ENCODE measurements at places on chromosomes 5 and 9.

GRCh38 chr9:75713335-75713734, 177.1 kb upstream of the PCSK5 start:
- no peak for DNase-seq

DNA sequence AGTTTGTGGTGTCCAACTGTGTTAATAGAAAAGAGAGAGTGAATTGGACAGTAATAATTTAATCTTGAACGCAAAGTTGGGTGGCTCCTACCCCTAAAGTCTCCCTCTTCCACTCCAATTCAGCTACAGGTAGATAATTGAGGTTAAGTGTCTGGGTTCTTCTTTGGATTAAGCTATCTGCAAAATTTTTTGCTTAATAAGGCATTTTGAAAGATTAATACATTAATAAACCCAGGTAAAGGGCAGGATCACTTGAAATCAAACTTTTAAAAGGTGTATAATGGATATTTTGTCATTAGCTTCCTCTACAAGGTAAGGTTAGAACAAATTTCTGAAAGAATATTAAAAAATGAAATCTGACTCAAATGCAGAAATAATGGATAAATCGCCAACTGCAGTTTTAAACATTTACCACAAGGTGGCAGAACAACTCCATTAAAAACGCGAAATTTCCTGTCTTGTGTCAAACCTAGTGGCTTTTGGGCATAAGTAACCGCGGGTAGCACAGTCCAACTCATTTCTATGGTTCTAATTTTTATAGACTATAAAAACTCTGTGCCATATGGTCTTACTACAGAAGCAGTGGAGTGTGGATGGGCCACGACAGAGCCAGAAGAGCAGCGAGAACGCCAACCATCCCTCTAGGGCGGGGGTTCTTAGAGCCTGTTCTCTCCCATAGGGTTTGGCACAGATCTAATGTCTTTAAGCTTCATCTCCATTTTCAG, 276.5 kb downstream of the ARHGEF28 start:
- no peak for DNase-seq

DNA sequence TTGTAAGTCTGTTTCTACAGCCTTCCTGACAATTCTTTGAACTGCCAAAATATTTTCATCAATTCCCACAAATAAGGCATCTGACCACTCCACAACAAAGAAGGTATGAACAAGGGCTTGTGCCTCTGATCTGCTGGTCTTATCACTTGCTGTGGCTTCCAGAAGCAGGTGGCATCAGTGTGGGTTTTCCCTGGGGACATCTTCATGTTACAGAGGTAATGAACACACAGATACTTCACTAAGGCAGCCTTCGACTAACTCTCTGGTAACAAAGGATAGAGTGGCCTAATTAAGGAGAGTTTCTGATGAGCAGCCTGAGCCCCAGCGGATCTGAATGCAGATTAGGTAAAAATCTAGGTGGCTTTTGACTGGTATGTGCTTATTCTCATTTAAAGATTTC, 15.2 kb upstream of the ERAP2 start:
- no peak for DNase-seq

DNA sequence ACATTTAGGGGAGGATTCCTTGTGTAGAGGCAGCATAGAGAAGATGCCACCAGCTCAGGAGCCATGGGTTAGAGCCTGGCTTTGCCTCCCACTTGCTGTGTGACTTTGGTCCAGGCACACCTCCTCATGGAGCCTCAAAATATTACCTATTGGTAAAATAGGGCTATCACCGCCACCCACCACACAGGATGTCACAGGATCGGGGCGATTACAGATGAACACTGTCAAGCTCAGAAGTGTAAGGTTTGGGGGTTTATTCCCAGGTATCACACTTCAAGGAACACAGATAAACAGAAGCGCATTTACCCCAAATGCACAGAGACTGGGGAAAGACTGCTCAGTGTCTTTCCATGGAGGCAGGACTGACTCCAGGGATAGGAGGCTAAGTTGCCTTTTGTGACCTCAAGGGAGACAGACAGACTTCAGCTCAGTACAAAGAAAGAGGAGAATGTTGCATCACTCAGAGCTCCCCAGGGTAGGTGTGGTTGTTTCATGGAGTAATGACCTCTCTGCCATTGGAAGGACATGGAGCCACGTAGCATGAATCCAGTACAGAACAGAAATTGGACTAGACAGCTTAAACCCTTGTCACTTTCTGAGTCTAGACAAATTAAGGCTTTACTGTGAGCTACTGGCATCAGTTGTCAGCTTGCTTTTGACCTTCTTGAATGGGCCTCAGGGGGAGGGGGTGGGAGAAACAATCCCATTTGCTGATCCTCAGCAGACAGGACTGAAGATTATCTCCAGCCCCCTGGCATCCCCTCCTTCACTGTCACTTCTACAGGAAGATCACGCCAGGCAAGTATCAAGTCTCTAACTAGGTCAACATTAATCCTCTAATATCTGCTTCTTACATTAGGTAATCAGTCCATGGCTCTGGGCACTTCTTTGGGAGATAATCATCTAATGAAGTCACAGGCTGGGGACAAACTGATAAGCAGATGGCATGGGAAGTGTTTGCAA, 6.5 kb downstream of the TRAF1 start:
- no peak for DNase-seq

DNA sequence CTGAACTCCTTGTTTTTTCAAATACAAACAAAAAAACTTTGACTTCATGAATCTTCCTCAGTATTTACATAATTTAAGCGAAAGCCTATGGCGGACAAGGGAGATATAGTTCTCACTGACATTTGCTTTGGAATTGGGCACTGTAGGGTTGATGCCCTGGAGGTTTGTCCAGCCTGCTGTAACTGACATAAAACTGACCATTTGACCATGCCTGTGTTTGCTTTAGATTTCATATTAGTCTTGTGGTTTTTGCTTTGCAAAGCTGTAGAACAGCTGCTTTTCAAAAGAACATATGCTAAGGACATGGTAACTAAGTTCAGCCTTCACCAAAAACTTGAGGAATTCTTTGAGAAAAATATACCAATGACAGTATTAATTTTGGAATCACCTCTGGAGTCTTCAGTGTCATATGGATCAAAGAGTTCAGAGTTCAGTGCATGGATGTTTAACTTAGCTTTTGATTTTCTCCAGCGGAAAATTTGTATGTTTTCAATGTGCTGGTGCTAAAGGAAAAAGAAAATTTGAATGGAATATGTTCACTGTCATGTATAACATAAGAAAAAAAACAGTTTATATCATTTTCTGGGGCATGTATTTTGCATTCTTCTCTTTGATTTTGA, 1013.1 kb downstream of the NR2F1-AS1 start:
- no peak for DNase-seq

DNA sequence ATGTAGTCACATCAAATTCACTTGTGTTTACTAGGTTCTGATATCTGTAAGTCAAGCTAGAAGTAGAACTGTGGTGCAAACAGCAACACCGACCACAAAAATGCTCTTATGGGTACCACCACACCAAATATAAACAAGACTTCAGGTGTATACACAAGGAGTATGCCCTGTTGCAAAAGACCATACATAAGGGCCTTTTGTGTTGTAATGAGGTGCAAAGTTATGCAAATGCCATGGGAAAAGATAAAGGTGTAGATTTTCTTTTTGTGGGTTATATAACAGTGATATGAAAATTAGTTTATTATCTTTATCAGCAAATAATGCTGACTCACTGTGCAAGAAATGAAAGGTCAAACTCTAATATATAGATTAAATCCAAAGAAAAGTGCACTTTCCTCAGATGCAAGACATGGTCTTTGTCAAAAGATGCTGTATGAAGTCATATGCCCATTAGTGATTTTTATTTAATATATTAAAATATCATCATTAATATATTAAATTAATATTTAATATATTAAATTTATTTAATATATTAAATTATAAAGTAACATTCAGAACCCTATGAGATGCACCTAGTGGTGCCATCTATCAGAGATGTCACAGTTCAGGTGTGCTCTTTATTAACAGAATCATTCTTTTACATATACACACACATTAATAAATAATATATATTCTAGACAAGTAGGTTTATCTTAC, 26.7 kb upstream of the ALDH1A1 start:
- DNase-seq, result no peak

GRCh38 chr5:18197734-18198133, 563.5 kb downstream of the TAF11L14 start:
- no peak for DNase-seq

- no peak for DNase-seq
Measured at GRCh38 chr5:8098081-8098480, 229.1 kb downstream of the MTRR start.

- DNase-seq, result no peak
Measured at GRCh38 chr5:177496070-177496726, 1.2 kb downstream of the PDLIM7 start.

- no peak for DNase-seq
Measured at GRCh38 chr5:160423099-160423498, 1.4 kb downstream of the PTTG1 start.

- no peak for DNase-seq
Measured at GRCh38 chr5:126516133-126516532, 78.9 kb downstream of the ALDH7A1 start.

DNA sequence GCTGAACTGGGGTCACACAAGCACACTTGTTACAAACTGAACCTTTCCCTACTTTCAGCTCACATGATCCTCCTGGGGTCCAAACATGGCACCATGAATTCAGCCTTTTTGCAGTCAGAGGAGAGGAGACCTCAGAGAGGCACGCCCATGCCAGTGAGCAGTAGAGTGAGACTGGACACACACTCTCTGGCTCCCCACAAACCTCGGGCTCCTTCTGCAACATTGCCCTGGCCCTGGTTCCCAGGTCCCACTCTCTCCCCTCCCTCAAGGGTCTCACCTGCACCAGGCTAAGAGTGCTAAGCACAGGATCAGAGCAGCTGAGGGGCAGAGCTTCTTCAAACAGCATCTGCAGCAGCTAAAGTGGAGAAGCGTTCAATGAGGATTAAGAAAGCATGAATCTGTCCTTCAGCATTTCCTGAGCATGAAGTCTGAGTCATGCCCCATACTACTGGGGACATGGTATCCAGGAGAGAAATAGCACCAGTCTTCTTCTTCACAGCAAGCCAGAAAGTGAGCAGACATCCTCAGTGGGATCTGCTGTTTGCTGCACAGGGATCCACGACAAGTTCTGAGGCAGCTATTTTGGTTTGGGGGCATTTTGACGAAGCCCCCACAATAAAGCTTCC, 27.2 kb downstream of the SLC35A4 start:
- DNase-seq, result no peak

DNA sequence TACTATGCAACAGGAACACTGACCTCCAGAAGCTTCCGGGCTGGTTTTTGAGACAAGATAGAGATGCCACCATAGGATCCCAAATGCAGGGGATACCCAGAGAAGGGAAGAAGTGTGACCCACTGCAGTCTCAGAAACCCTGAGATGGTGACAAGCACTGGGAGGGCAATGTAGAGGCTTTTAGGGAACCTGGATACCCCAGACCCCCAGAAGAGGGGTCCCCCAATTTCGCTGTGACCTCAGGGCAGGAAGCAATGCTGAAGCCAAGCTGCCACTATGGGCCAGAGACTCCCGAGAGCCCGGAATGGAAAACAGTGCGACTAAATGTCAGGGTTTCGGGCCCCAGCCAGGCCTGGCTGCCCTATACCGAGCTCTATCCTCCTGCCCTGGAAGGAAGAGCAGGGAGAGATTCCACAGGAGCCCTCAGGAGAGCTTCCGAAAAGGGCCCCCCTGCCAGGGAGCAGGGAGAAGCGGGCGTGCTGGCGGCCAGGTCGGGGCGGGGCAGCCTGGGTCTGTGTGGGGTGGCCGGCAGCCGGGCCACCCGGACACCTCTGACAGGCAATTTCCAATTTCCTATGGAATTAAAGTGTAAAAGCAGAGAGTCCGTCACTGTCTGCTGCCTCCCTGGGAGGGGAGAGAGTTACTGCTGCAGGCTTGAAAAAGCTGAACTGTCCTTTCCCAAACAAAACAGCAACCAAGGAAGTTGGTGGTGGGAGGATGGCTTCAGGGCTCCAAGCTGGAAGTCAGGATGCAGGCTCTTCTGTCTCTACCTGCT, 154.2 kb downstream of the FGF18 start:
- no peak for DNase-seq

- DNase-seq, result no peak
Measured at GRCh38 chr9:135253305-135254004, 166.0 kb downstream of the OLFM1 start.

- DNase-seq, result no peak
Measured at GRCh38 chr5:38529955-38530646, 26.3 kb downstream of the LIFR start.

- peak; percentile 26 for DNase-seq
Measured at GRCh38 chr9:85600675-85601263, 141.0 kb downstream of the AGTPBP1 start.

GRCh38 chr5:9350301-9350797, 195.5 kb downstream of the SEMA5A start:
- no peak for DNase-seq

DNA sequence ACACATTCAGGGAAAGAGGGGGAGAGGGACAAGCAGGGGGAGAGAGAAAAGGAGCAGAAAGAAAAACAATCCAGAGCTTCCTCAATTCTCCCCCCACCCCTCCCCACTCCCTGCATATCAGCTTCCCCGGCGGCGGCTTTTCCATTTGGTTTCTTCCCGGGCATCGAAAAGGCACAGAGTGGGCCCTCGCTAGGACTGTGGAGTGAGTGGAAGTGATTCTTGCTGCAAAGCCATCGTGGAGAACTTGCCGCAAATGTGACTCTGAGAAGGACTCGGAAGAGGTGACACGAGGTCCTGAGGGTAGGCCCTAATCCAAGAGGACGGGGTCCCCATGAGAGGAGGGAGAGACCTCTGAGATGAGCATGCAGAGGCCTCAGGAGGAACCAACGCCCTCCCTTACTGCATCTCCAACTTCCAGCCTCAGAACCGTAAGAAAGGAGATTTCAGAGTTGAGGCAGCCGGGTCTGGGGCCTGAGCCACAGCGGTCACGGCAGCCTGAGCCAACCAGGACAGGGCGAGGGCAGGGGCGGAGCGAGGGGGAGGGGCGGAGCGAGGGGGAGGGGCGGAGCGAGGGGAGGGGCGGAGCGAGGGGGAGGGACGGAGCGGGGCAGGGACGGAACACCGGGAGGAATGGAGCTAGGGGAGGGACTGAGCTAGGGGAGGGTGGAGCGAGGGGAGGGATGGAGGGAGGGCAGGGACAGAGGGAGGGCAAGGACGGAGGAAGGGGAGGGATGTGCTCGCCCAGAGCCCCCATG, 21.2 kb upstream of the SARDH start:
- DNase-seq, result no peak

GRCh38 chr5:37834542-37835379, 5.1 kb downstream of the GDNF start:
- no peak for DNase-seq

- DNase-seq, result peak; percentile 18
Measured at GRCh38 chr5:175444060-175444904, at the start of gene DRD1. Gene DRD1, minus strand, starts transcription at chr5:175444182. Its CDS starts 1,083 bp downstream, at chr5:175443099.

GRCh38 chr9:137176302-137177182, 4.7 kb upstream of the TMEM210 start:
- DNase-seq, result no peak
